Aortic smooth muscle cell (primary cell): ENCODE measurements at places on chromosomes 1 and 21. TPM values are rescaled to one million over a fixed set of nuclear protein-coding genes. Genes with fewer than 3 reads are reported as not detected.

The FAM131C gene
- 0.31 and 0.53 TPM in 2 replicates for total RNA-seq

The THEM5 gene
- total RNA-seq: not detected in 2 replicates

The DSCAM gene
- total RNA-seq: under 0.01 TPM in 1 of 2 replicates, not detected in the other

The RAB7B gene
- 7.5 and 8.6 TPM in 2 replicates for total RNA-seq

The PLXNA2 gene
- total RNA-seq: 12.8 and 19.6 TPM in 2 replicates

The PDZK1 gene
- total RNA-seq: 0.40 and 0.75 TPM in 2 replicates

The KCND3 gene
- total RNA-seq: under 0.01 and 0.26 TPM in 2 replicates

The RASAL2 gene
- total RNA-seq: 16.5 and 17.9 TPM in 2 replicates

The CFHR5 gene
- not detected in 2 replicates for total RNA-seq

The OR2T29 gene
- total RNA-seq: 0.06 TPM in 1 of 2 replicates, not detected in the other

The LAD1 gene
- not detected in 2 replicates for total RNA-seq

The FAM3B gene
- 0.13 TPM in 1 of 2 replicates, not detected in the other for total RNA-seq

The CD1E gene
- total RNA-seq: not detected in 2 replicates

The TFAP2E gene
- 0.13 TPM in 1 of 2 replicates, not detected in the other for total RNA-seq

The SPATA46 gene
- not detected in 2 replicates for total RNA-seq

The UTS2 gene
- total RNA-seq: not detected in 2 replicates

The SPRR4 gene
- not detected in 2 replicates for total RNA-seq

The DNAJC6 gene
- 1.3 and 2.5 TPM in 2 replicates for total RNA-seq

The CDC42BPA gene
- 51.9 and 64.1 TPM in 2 replicates for total RNA-seq

The NCAM2 gene
- total RNA-seq: 5.5 and 17.2 TPM in 2 replicates

The MARK1 gene
- 1.3 and 2.1 TPM in 2 replicates for total RNA-seq

The S100A9 gene
- total RNA-seq: 0.19 TPM in 1 of 2 replicates, not detected in the other

The GPR157 gene
- 2.5 and 2.8 TPM in 2 replicates for total RNA-seq

The CGN gene
- under 0.01 and 0.06 TPM in 2 replicates for total RNA-seq

The HLX gene
- 4.0 and 4.2 TPM in 2 replicates for total RNA-seq

The SHE gene
- 0.93 and 2.4 TPM in 2 replicates for total RNA-seq

The ADAM30 gene
- not detected in 2 replicates for total RNA-seq

The AMY2B gene
- 10.0 and 10.6 TPM in 2 replicates for total RNA-seq
